Activated naive CD4-positive, alpha-beta T cell treated with anti-CD3 and anti-CD28 coated beads, Interleukin-2, amount 50 U/mL, for 72 hours (primary cell): ENCODE measurements at places on chromosomes 4 and X. TPM values are rescaled to one million over a fixed set of nuclear protein-coding genes. Genes with fewer than 3 reads are reported as not detected.

DNA sequence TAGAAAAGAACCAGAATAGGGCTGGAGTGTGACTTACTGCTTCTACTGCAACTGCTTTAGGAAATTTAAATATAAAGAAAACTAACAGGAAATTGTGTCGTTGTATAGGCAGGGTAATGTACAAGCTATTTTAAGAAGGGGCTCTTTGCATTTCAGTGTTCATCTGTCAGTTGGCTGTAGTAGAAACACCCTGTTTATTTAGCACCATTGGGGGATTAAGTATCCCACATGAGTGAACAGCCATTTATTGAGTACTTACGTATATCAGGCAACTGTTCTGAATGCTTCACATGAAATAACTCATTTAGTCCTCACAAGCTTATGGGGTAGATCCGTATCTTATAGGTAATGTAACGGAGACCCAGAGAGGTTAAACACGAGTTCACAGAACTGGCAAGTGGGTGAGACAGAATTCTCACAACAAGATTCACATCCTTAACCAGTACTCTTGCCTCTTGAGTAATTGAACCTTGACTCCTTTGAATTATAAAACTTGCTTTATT, 23.9 kb downstream of the STIM2 start:
- DNase-seq, result no peak

COL4A5 gene
- not detected for total RNA-seq

DNA sequence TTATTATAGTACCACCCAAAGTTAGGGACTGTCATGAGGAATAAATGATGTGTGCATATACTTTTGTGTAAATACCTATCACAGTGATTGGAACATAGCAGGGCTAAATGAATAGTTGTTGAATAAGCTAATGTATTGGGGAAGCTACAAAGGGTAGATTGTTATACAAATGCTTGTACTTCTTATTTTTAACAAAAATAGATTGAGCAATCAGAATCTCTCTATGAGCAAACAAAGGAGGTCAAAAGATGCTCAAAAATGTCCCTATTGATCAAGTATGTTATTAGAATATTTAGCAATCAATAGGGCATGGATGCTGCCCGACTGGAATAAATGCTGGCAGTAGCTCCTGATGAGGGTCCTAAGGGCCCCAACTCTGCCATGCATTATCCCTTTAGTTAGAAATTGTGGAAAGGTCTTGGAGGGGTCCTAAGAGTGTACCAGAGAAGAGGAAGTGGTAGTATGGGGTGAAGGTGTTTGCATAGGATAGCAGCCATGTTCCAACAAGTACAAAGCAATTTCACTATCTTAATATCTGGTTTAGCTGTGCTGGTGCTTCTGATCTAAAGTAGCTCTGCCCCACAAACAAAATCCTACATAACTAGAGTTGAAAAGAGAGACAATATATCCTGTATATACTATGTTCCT, 33.1 kb upstream of the TAPT1 start:
- no peak for DNase-seq

ETDB gene
- total RNA-seq, result not detected

NPY5R gene
- not detected for total RNA-seq

GRCh38 chrX:149398027-149398426, 107.1 kb downstream of the IDS start:
- DNase-seq, result no peak

GLRA2 gene
- total RNA-seq, result not detected

FHDC1 gene
- total RNA-seq, result 0.16 TPM

HTT gene
- 77.8 TPM for total RNA-seq

GRCh38 chrX:12890467-12890866, 16.0 kb upstream of the TLR8 start:
- no peak for DNase-seq

GRCh38 chr4:110667670-110668069, 44.8 kb upstream of the PITX2 start:
- DNase-seq, result no peak

DNA sequence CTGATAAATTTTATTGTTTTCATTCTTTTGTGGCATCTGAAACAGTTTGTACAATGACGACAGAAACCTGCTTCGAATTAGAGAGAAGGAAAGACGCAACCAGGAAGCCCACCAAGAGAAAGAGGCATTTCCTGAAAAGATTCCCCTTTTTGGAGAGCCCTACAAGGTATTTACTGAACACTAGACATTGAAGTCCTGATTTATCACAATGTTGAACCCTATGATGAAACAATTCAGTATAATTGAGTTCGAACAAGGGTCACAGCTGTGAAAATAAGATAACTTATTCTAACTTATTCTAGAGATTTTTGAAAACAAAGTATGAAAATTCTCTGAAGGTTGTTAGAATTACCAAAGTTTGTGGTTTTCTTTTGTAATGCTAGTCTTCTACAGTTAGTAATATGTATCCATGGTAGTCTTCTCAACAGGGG, 111.3 kb downstream of the AFF1 start:
- no peak for DNase-seq
